ENCODE measurements at places on chromosomes 5 and 9.

GRCh38 chr9:34552606-34552981, 29.8 kb upstream of the ENHO start:
- DNase-seq, result no peak

DNA sequence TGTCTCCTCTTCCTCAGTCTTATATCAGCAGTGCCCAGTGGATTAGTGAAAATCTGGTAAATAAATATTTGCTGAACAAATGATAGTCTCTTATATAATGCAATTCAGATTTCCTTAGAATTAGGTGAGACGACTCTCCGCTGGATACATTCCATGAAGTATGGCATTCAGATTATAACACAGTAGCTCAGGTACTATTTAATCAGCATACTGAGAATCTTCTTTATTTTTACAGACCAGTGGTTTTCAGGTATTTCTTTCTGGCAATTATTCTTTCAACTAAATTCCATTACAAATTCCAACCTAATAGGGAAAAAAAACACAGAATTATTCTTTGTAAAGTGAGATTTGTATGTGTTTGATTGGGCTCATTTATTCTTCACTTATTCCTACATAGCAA, 435.5 kb downstream of the TAF11L14 start:
- DNase-seq, result no peak

GRCh38 chr9:27566118-27566517, 7.2 kb downstream of the C9orf72 start:
- no peak for DNase-seq

- DNase-seq, result no peak
Observed at GRCh38 chr5:78112931-78113330, 181.6 kb downstream of the AP3B1 start.

DNA sequence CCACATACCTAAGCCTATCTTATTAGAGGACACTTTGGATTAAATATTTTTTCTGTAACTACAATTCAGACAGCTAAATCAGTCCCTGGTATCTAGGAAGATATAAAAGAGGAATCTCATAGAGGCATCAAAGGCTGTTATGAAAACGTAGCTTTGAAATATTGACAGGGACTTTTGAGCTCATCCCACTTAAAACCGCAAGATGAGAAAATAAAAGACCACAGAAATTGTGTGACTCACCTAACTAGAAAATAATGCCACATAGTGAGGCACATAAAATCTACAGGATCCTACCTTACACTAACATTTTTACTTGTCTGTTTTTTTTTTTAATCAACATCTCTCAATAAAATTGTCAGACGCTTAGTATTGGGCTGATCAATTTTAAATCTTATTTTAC, 686.5 kb upstream of the COX7C start:
- no peak for DNase-seq
